Activated CD4-positive, alpha-beta T cell treated with anti-CD3 and anti-CD28 coated beads, Interleukin-2, amount 50 U/mL, for 48 hours (primary cell): ENCODE measurements at places on chromosomes 5 and 9.
A peak's percentile ranks its signal among the peaks of the same experiment; 100 is the strongest.

DNA sequence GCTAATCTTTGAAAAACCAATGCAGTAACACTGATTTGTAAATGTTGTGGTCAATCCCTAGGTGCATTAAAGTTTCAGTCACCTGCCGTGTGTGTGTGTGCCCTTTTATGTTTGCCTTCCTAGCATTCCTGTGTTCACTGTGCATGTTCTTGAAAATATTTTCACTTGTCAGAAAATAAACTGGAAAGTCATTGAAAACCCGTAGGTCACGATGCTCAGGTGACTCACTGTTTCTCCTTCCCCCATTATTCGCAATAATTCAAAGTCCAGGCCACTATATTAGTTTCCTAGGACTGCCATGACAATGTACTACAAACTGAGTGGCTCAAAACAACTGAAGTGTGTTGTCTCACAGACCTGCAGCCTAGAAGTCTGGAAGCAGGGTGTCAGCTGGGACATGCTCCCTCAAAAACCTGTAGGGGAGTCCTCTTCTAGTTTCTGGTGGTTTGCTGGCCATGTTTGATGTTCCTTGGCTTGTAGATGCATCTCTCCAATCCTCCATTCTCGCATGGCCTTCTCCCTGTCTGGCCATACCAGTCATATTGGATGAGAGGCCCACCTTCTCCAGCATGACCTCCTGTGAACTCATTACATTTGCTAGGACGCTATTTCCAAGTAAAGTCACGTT, 29.3 kb downstream of the MARVELD2 start:
- no peak for DNase-seq

DNA sequence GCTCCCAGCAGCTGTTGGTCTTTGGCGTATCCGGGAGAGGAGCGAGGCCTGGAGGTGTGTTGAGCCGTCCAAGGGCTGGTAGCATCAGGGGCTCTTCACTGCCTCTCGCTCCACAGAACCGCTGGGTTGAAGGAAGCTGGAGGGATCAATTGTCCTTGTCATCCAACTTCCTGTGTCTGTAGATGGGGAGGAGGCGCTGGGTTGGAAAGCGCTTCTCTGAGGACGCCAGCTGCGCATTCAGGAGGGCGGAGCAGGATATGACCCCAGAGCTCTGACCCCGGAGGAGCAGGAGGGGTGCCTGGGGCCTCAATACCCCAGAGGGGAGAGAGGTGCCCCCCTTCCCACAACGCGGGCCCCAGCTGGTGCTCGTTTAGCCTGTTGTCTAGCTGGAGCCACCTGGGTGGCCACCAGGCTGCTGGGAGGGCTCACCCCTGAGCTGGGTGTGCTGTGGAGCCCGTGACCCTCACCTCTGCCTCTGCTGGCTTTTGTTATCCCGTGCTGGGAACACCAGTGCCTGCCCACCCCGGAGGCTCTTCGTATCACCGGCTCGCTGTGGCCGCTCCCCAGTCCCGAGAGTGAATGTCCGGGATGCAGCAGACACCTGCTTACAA, 2.0 kb upstream of the DBH start:
- no peak for DNase-seq

- DNase-seq, result no peak
These were observed 56.4 kb upstream of the NEURL1B start for GRCh38 chr5:172584638-172585037.

DNA sequence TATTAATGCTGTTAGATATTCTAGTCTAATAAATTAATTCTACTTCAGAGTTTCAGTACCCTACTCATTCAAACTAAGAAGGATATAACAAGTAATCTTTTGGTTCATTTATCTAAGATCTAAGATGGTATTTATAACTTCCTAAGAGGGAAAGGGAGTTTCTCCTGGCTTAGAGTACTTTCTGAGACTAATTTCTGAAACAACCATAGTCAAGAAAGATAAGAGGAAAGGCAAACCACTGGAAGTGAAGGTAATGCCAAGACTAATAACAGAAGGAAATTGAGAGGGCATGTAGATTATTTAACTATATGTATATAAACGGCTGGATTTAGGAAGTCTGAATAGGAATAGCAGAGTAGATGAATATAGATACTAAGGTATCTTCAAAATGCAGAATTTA, 112.4 kb upstream of the ACOT12 start:
- no peak for DNase-seq

DNA sequence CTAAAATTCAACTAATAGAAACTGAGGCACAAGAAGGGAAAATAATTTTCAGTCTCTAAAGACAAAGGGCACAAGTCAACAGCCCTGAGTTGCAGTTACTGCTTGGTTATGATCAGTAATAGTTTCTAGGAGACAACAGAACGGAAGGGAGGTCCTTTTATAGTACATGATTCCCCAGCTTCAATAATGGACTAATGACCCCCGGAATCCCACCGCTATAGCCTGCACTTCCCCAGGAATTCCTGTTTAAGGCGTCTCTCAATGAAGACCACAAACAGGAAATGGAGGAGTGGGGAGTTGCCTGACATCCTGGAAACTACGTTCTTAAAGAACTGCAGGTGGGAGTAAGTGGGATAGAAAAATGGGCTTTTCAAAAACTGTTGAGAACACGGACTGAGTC, 60.6 kb downstream of the DIAPH1 start:
- DNase-seq, result no peak

GRCh38 chr9:116345393-116345792, 191.8 kb downstream of the PAPPA start:
- no peak for DNase-seq

DNA sequence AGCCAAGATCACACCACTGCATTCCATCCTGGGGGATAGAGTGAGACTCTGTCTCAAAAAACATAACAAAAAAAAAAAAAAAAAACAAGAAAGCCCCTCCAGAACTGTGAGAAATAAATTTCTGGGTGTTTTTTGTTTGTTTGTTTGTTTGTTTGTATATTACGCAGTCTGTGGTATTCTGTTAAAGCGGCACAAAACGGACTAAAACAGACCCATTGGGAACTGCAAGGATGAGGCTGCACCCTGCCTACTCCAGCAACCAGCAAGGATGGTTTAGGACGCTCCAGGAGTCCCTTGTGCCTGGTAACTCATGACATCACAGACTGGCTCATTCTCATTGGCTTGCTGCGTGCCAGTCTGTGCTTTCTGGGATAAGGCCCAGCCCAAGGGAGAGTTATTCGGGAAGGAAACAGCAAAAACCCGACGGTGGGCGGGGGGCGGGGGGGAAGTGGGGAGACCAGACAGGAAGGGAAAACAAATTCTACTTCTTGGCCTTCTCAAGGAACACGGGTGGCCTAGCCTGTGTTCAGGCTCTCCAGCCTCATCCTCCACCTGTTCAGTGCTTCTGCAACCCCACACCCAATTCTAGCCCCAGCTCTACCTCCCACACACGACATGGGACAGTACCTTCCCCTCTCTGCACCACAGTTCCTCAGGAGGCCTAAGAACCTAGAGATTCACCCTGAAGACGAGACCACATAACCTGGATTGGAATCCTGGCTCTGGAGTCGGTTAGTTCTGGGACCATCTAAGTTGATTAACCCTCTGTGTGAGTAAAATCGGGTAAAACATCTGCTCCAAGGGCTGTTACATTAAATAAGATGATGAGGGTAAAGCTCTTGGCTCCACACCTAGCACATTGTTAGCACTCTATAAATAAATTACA, 2.8 kb downstream of the CD74 start:
- peak; percentile 65 for DNase-seq

DNA sequence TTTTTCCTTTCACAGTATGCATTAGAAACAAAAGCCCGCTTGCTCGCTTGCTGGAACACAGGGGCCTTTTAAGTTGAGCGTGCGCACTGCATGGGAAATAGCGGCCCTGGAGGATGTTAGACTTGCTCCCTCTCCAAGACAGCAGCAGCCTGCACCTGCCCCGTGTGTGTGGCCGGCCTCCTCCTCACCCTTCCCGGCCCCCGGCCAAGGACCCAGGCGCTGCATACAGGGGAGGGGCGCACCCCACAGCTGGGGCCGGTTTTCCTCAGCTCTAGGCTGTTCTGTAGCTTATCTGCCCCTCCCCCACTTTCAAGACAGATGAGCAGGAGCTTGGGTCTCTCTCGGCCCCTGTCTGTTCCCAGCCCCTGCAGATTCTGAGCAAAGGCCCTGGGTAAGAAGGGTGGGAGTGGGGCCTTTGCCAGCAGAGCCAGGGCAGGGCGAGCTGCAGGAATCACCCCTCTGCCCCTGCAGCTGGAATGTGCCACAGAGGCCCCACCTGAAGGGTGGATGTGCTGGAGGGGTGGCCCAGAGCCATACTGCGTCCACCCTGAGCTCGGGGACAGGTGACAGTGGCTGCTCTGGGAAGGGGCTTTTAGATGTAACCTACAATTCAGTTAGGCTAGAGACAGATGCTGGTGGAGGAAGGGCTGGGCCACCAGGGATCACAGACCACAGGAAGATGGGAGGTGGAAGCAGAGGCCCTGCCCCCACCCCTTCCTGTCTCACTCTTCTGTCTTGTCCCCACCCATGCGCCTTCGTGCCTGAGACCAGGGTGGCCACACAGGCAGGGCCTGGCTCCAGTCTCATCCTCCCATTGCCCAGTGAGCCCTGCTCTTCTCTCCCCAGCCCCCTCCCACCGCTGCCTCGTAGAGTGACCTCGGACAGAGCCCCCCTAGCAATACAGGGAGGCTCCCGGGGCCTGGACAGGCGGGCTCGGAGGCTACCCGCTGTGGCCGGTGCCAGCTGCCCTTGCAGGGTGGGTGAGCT, 132.4 kb downstream of the DAB2IP start:
- no peak for DNase-seq

DNA sequence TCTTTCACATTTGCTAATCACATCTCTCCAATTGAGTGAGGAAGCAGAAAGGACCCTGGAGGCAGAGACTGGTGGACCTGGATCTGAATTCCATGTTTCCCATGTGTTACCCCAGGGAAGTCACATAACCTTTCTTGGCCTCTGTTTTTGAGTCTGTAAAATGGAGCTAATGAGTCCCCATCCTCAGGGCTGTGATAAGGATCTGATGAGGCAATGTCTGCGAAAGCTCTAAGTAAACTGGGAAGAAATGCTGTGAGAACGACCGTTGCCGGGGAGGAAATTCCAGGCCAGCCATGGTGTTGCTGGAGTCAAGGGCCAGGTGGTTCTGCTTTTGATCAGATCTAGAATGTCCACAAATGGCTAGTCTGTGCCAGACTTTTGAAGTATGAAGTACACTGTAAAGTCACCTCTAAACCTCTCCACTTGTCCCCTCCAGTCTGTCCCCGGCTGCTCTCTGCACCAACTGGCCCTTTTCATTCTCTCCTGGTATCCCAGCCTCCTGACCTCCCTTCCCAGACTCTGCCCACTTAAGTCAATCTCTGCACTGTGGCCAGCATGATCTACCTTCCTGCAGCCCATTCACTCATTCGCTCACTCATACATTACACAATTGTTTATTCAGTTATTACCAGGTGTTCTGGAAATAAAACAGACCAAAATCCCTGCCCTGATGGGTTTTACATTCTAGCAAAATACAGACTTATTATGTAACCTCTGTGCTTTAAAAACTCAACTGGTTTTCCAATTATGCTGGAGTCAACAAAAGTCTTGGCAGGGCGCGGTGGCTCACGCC, 32.5 kb upstream of the N4BP3 start:
- no peak for DNase-seq

- DNase-seq, result no peak
These were observed 991 bp downstream of the IARS1 start for GRCh38 chr9:92292338-92293074.

DNA sequence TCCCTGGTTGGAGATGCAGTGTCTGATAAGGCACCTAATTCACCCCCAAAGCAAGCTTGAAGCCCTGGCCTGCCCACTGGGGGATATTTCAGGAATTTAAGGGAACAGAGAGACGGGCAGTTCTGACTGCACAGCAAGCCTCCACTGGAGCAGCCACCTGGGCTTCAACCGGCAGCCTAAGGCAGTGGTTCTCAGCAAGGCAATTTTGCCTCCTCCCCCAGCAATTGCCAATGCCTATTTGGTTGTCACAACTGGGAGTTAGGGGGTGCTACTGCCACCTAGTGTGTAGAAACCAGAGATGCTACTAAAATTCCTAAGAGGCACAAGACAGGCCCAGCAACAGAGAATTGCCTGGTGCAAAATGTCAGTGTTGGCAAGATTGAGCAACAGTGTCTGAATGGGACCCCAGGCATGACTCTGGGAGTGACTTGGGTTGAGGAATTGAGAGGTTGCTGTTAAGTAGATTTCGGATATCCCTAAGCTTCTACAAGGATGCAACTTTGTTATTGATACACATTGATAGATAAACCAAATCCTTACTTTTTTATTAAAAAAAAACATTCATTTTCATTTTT, 58.7 kb upstream of the CTSL start:
- DNase-seq, result no peak

DNA sequence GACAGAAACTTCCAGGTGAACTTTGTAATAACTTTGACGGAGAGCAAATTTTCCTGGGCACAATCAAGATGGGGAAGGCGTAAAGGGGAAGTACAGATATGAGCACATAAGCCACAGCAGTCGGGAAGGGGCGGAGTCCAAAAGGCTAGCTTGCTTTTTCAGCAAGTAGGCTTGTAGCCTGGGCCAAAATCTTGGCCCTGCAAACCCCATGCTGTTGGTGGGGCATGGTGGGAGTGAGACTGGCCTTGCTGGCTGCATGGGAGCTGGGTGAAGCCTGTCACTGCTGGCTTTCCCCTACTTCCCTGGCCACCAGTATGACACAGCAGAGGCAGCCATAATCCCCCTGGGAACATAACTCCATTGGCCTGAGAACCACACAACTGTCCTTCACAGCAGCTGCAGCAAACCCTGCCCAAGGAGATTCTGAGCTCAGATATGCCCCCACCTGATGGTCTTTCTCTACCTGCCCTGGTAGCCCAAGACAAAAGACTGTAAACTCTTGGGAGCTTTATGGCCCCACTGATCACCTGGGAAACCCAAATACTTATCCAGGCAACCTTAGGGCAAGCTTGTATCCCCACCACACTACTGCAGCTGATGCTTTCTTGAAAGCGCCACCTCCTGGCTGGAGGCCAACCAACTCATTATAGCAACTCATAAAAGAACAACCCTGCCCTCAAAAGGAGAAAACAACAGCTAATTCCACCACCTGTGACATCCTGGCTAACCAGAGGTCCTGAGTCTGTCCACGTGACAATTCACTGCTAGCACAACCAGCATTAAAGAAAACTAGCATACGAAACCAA, 24.0 kb downstream of the DCTN4 start:
- DNase-seq, result peak; percentile 40

DNA sequence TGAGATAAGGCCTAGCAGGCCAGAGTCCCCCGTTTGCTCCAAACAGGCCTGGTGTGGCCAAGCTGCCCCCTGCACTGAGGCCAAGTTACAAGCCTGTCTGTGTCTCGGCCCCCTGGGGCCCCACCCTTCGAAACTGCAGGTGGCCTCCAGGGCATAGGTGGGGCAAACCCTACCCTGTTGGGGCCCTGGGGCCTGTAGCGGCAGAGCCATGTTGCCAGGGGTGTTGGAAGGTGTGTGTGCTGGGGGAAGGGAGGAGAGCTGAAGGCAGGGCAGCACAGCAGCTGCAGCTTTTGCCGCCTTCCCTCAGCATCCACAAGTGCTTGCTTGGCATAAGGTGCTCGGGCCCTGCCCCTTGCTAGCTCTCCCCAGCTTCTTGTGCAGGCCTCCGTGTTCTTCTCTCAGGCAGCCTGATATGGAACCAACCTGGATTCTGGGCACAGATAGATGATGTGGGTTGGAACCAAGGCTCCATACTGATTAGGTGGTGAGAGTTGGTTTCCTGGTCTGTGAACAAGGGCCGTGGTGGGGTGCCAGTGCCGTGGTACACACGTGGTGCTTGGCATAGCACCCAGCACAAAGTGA, 12.7 kb downstream of the IRF1 start:
- no peak for DNase-seq
